ENCODE measurements at places on chromosomes 7 and 10.

DNA sequence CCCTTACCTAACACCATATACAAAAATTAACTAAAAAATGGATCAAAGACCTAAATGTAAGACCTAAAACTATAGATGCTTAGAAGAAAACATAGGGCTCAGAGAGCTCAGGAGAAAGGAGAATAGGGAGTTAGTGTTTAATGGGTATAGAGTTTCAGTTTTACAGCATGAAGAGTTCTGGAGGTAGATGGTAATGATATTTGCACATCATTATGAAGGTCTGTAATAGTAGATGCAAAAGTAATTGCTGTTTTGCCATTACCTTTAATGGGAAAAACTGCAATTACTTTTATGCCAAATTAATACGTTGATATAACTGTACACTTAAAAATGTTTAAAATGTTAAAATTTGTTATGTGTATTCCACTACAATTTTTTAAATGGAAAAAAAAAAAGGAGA lies 39.2 kb upstream of the NANOS1 start:
- DNase-seq, result no peak

- no peak for DNase-seq
Observed at GRCh38 chr10:8600192-8600591, 545.7 kb downstream of the GATA3 start.

- no peak for DNase-seq
Observed at GRCh38 chr7:92100534-92100933, 33.7 kb downstream of the CYP51A1 start.

DNA sequence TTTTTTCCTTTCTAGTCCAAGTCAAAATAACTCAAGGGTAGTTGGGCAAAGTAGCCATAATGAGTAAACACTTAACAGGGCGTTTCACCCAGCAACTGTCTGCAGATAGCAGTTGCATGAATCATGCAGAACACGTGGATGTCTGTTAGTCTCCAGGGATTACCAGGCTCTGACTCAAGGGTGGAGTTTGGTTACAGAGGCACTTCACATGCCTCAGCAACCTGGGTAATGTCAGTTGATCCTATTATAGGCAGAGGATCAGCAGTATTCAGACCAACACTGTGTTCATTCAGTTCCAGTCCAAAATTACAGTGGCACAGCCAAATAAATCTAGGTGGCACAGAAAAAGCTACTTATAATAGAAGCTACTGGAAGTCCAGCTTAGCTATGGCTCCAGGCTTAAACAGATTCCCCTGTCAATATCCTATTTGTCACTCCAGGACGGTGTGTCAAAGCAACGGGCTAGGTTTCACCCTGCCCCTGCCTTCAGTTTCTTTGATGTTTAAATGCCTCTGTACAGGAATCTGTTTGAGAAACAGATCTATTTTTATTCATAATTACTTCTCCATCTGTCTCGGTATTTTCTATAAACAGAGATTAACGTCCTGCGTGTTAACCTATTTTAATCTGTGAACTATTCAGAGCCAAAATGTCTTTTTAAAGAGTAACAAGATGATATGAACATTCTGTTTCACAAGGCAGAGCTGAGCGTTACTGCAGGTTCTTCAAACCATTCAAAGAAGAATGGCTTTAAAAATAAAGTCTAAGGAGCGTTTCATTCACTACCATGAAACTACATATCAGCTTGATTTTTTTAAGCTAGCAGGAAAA lies 162.6 kb upstream of the AKR1E2 start:
- DNase-seq, result peak; percentile 25

DNA sequence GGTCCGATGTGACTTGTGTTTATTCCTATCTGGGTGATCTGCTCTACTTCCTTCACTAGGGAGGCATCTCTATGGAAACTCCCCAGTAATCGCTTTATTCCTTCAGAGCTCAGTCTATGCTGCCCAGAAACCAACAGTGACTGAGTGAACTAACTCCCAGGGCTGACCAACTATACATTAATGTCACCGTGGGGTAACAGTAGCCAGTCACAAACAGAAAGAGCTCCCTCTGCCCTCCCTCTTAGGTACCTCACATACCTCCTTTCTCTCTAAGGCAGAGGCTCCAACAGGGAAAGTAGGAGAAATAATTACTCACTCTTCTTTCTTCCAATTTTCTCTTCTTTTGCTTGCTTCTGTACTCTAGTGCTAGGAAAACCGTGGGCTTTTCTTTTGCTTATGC lies 855.0 kb downstream of the REEP3 start:
- DNase-seq, result no peak

- DNase-seq, result no peak
Observed at GRCh38 chr10:126844406-126844805, 60.8 kb upstream of the DOCK1 start.

DNA sequence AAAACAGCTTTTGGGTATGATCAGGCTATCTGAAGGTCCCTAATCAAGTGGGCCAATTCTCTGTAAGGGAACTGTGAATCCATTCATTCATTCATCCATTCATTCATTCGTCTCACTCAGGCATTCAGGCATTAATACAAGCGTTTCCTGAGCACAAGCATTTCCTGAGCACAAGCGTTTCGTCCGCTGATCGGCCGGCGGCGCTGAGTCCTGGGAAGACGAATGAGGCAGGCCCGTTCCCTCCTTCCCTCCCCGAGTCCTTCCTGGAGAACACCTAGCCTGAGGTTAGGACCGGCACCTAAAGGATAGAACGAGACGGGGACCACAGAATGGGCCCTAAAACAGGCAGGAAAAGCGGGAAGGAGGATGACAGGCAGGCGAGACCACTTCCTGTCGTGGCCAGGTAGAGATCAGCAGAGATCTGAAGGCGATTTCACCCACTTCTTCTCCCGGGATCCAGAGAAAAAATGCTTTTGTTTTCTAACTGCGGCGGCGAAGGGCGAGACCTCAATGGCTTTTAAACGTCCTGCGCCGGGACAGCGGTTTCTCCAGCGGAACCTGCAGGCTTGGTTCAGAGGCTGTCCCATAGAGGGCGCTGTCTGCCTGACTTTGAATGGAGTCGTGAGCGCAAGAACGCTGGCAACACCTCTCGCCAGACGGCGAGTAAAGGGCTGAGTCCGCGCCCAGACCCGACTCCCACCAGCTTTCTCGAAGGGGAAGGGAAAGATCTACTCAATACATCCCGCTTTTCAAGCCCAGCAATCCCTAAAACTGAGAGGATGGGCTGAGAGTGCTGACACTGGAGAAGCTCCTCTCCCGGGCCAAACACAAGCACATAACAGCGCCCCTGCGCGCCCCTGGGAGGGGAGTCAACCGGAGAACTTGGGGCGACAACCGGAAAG lies 2.9 kb upstream of the HMX3 start:
- peak; percentile 86 for DNase-seq

DNA sequence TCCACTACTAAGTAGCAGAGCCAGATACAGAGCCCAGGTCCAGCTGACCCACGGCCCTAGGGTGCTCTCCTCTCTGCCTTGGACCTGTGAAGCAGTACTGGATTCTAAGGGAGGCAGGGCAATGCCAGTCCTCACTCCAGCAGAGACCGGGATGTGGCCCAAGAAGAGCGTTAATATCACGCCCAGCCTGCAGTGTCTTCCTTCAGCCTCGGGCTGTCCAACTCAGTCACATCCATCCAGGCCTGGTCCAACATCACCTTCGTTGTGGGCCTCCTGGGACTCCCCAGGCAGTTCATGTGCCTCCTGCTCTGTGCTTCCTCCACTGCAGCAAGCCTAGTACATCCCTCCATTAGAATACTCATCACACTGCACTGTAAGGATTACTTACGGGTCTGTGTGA lies 114.5 kb downstream of the GRID1 start:
- no peak for DNase-seq
